ENCODE measurements at places on chromosomes 3 and 15.

GRCh38 chr3:13972679-13973379, 93.0 kb upstream of the WNT7A start:
- H3K36me3 ChIP-seq: no peaks in the 10 kb centered on the region
- H3K27ac ChIP-seq: no peak overlapping the region
- H3K4me3 ChIP-seq: no peak overlapping the region
- H3K27me3 ChIP-seq: no peaks in the 10 kb centered on the region

GRCh38 chr15:83318861-83319415, 34.5 kb upstream of the BNC1 start:
- H3K36me3 ChIP-seq: no peaks in the 10 kb centered on the region
- H3K27ac ChIP-seq: no peak overlapping the region
- H3K4me1 ChIP-seq: peaks cover 21% of the 10 kb centered on the region
- H3K27me3 ChIP-seq: no peaks in the 10 kb centered on the region

GRCh38 chr3:9770276-9770812, 597 bp upstream of the CAMK1 start:
- no peak for DNase-seq
- H3K27ac ChIP-seq: no peak overlapping the region
- H3K36me3 ChIP-seq: no peaks in the 10 kb centered on the region

DNA sequence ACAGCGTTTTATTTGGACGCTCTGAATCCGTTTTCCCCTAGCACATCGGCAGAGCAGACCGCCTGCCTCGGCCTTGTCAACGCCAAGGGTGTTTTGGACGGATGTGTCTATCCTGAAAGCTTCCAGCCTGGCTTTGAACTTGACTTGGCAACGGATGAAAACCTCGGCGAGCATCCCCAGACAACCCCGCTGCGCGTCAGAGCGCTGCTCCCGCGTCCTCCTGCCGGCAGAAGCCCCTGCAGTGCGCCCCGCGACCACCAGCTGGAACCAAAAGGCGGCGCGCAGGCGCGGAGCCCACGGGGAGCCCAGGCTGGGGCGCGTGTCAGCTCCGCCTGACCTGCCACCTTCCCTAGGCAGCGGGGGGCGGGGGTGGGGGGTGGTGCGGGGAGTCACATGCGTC, 26.2 kb upstream of the ARL8B start:
- DNase-seq: peak; percentile 38
- H3K36me3 ChIP-seq: no peaks in the 10 kb centered on the region
- H3K27me3 ChIP-seq: 0 out of 2 replicates have a peak, but pooled peaks cover 4% of the 10 kb centered on the region
- H3K27ac ChIP-seq: no peak overlapping the region
- H3K4me3 ChIP-seq: peak overlapping the region; percentile 52

DNA sequence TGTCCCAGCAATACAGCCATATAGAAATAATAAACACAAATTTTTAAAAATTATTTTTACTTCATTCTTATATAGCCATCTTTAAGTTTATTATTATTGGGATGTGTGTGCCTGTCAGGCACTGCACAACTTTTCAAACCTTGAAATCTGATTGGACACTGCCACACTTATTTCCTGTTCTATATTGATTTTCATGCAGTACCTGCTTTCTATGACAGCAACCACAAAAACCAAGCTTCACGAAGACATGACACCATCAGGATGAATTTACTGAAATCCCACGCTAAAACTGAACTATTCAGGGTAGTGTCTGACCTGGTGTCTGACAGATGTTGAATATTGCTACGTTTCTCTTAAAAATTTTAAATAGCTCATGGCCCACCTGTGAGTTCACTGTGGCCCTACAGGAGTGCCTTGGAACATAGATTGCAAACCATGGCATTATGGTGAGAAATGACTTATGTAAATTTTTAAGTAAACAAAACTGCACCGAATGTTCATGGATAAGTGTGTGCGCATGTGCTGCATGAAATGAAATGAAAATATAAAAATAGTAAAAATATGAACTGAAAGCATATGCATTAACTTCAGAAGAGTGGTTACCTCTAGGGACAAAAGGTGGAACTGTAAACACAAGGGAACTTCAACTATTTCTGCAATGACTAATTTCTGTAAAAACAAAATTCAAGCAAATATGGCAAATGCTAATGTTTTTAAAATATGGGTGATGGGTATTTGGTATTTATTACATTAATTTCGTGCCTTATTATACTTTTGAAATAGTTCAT, 152.3 kb downstream of the ZBTB20 start:
- H3K4me3 ChIP-seq: no peak overlapping the region
- no peaks in the 10 kb centered on the region for H3K36me3 ChIP-seq
- no peaks in the 10 kb centered on the region for H3K4me1 ChIP-seq
- DNase-seq: no peak

DNA sequence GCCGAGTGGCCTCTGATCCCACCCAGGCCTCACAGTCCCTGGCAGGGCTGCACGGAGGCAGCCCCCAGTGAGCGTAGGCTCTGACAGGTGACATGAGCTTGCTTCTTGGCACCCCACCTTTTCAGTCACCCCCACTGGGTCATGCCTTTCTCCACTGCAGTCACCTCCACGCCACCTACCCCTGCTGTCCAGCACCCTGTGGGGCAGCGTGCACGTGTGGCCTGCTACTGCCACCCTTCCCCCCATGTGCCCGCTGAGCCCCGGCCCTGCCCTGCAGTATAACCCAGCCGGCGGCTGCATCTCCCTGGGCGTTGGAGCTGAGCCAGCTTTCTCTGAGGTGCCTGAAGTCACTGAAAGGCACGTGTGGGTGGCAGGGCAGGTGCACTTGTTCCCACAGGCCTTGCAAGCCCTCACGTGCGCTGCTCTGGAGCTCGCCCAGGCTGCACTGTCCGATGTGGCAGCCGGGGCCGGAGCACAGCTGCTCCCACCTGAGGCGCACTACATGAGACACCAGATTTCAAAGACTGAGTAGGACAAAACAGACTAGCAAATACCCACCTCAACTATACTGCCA, 65.6 kb downstream of the NIPA2 start:
- H3K27me3 ChIP-seq: no peaks in the 10 kb centered on the region
- H3K4me1 ChIP-seq: no peaks in the 10 kb centered on the region
- H3K4me3 ChIP-seq: no peak overlapping the region
- no peak for DNase-seq
- H3K36me3 ChIP-seq: peaks cover 9% of the 10 kb centered on the region

DNA sequence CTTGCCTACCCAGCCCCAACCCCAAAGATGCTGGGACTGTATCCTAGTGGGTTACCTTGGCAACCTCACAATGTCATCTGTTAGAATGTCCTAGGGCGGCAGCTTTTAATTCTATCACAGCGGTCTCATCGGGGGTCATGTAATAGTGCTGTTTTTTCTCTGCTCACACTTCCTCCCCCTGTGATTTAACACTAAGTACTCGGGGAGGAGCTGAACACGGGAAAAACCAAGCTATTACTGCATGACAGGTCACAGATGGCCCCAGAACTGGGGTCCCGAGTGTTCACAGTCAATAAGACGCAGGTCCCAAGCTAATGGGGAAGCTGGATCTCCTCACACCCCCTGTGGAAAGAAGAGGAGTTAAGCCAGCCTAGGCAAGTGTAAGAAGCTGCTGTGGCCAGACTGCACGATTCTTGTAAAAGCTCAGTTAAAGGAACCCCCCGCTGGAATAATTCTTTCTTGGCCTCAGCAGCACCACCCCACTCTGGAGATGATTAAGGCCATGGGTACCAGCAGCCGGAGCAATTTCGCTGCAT, 2.5 kb upstream of the RFTN1 start:
- no peaks in the 10 kb centered on the region for H3K36me3 ChIP-seq
- H3K4me1 ChIP-seq: peaks cover 13% of the 10 kb centered on the region
- no peak for DNase-seq
- H3K4me3 ChIP-seq: no peak overlapping the region
- no peak overlapping the region for H3K27ac ChIP-seq
- peaks cover 8% of the 10 kb centered on the region for H3K27me3 ChIP-seq

DNA sequence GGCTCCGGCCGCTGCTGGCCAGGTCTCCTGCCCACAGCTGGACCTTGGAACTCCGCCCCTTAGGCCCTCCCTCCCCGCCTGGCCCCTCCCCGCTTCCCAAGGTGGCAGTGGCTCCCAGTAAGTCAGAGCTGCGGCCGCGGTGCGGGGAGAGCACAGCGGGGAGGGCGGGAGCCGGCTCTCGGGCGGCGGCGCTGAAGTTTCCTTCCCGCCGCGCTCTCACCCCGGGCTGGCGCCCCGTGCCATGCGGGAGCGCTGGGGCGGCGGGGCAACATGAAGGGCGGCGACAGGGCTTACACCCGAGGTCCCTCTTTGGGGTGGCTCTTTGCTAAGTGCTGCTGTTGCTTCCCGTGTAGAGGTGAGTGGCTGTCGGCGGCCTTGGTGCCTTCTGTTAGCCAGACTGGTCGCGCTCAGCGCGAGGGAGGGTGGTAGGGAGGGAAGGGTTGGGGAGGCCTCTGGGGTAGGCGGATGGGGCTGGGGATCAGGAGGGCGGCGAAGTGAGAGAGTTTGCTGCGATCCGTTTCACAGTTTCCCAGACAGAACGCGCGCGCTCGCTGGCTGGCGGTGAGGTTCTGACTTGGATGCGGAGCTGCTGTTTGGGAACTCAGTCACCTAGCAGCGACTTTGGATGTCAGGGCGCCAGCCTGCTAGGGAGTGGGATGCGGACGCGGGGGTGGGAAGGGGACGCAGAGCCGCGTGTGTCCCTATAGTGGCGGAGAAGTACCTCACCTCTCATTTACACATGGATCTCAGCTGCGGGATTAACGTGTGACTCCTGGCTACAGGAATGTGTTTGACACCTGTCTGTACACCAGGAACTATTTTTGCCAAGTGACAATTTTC, 145.5 kb upstream of the UMPS start:
- H3K27me3 ChIP-seq: peaks cover 49% of the 10 kb centered on the region
- no peaks in the 10 kb centered on the region for H3K4me1 ChIP-seq
- H3K27ac ChIP-seq: no peak overlapping the region
- DNase-seq: peak; percentile 58
- peak overlapping the region; percentile 71 for H3K4me3 ChIP-seq

- H3K4me3 ChIP-seq: no peak overlapping the region
- no peaks in the 10 kb centered on the region for H3K36me3 ChIP-seq
- DNase-seq: no peak
- H3K4me1 ChIP-seq: peaks cover 33% of the 10 kb centered on the region
- H3K27me3 ChIP-seq: no peaks in the 10 kb centered on the region
- H3K27ac ChIP-seq: no peak overlapping the region
Measured at GRCh38 chr3:147939839-147940238, 530.7 kb downstream of the ZIC1 start.

DNA sequence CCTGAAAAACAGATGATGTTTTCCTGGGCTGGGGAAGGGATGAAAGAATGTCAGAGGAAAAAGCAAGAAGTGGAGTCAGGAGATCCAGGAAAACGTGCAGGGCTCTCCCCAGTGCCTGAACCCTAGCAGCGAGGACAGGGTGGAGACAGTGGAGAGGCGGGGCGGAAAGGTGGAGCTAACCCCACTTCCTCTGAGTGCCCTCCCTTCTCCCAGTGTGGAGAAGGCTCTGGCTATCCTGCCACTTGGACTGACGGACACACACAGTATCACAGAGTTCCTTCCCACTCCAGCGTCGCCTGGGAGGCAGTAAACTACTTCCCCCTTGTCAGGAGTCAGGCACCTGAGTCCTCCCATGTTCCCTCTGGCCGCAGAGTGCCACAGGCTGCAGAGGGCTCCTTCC, 125.3 kb upstream of the CHRNA7 start:
- DNase-seq: no peak
- H3K27ac ChIP-seq: no peak overlapping the region
- no peaks in the 10 kb centered on the region for H3K27me3 ChIP-seq
- no peak overlapping the region for H3K4me3 ChIP-seq

GRCh38 chr3:124320976-124321375, 329.1 kb upstream of the ROPN1 start:
- DNase-seq: no peak
- no peak overlapping the region for H3K27ac ChIP-seq
- no peaks in the 10 kb centered on the region for H3K4me1 ChIP-seq
- no peaks in the 10 kb centered on the region for H3K36me3 ChIP-seq
- no peak overlapping the region for H3K4me3 ChIP-seq

DNA sequence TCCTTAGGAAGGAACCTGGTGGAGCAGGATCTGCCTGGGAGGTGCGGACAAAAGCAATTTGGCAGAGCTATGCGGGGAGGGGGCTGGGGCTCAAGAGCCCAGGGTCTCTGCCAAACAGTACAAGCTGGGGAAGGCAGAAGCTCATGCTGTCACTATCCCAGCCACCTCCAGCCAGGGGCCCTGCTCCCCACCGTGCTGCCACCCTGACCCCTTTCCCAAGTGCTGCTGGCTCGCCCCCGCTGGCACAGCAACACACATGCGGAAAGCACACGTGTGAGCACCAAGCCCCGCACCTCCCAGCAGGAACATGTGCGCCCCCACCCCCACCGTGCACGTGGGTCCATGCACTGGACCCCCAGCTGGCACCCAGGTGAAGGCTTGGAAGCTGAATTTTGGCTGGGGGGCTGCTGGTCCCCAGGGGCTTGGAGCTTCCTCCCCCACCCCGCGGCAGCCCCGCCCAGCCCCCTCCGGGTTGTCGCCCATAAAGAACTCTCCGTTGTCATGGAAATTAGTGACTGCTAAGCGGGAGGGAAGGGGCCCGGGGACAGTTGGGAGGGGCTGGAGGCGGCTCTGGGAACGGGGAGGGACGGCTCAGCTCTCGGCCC, 742 bp downstream of the CAMKV start:
- no peaks in the 10 kb centered on the region for H3K4me1 ChIP-seq
- H3K36me3 ChIP-seq: no peaks in the 10 kb centered on the region
- no peak overlapping the region for H3K4me3 ChIP-seq
- peaks cover 39% of the 10 kb centered on the region for H3K27me3 ChIP-seq
- H3K27ac ChIP-seq: no peak overlapping the region
- no peak for DNase-seq

DNA sequence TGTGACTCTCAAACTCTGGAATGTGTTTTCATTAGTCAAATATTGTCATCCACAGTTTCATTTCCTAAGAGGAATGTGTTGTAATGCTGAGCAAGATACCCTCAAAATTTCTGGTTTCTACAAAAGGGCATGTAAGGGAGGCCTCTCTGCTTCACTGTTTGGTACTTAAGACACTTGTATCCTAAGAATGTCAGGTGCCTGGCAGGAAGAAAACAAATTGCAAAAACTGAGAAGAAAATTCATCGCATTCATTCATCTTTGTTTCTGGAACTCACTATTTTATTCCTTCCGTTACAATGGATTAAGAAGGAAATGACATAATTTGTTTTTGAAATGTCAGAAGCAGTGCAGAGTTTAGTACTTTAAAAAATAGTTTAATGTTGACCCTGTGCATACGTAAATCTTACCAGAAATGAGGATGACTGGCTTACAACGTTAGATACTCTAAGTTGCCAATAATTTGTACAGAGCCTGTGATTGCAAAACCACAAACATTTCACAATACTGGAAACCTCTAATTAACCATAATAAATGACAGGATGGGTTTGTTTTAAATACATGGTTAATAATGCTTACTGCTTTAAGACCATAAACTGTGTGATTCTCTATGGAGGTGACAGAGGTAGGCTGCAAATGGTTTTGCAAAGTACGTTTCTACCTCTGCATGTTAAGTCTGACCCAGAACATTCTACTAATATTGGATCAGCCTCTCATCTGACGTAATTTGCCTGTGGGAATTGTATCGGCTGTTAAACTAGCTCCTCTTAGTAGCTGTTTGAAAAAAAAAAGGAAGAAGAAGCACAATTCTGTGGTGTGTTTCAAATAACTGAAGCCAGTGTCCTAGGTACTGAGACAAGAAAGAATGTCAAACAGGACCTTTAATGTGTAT, 477.8 kb downstream of the RBMS3 start:
- peak overlapping the region; percentile 32 for H3K4me3 ChIP-seq
- peaks cover 65% of the 10 kb centered on the region for H3K4me1 ChIP-seq
- no peaks in the 10 kb centered on the region for H3K36me3 ChIP-seq
- peak; percentile 86 for DNase-seq
